ENCODE measurements at places on chromosomes 4 and X. TPM values are rescaled to one million over a fixed set of nuclear protein-coding genes. Genes with fewer than 3 reads are reported as not detected.

The PAGE4 gene
- not detected for total RNA-seq

The CENPVL2 gene
- total RNA-seq, result not detected

The CDKL5 gene
- total RNA-seq, result 3.1 TPM

The TSC22D3 gene
- 277 TPM for total RNA-seq

The PSAPL1 gene
- not detected for total RNA-seq

The TEX13D gene
- not detected for total RNA-seq

The ITM2A gene
- total RNA-seq, result 0.33 TPM
